Stimulated activated CD8-positive, alpha-beta memory T cell treated with anti-CD3 and anti-CD28 coated beads, Interleukin-4, amount 100 ng/mL, for 4 hours (primary cell): ENCODE measurements at places on chromosomes 6 and 20.

- no peak for DNase-seq
Measured at GRCh38 chr6:34391473-34391785, 1.0 kb downstream of the NUDT3 start.

- DNase-seq, result no peak
Measured at GRCh38 chr6:20703049-20703448, 168.8 kb downstream of the CDKAL1 start.

- DNase-seq, result no peak
Measured at GRCh38 chr6:157825243-157825904, 2.3 kb downstream of the SNX9 start.

DNA sequence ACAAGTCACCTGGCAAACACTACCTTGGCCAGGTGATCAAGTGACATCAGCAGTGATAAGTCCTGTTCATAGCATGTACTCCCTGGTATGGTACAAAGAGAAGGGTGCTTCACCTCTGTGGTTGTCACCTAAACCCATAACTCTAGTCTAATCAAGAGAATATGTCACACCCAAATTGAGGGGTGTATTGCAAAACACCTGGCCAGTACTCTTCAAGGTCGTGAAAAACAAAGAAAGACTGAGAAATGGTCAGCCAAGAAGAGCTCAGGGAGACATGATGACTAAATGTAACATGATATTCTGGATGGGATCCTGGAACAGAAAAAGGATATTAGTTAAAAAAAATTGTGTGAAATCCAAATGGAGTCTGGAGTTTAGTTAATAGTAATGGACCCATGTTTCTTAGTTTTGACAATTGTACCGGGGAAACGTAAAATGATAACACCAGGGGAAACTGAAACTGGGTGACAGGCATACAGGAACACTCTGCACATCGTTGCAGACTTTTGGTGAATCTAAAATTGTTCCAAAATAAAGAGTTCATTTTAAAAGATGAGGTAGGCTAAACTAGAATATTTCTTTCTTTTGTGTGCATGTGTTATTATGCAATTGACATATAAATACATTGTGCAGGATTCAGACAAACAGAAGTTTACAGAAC, 262.0 kb downstream of the CDC5L start:
- no peak for DNase-seq
